DMS79 (cell line): ENCODE measurements at places on chromosomes 2 and 18.

GRCh38 chr2:213119061-213119809, 32.2 kb downstream of the IKZF2 start:
- no peak for DNase-seq

- no peak for DNase-seq
Measured at GRCh38 chr2:200156166-200156835, 150.2 kb upstream of the SPATS2L start.

DNA sequence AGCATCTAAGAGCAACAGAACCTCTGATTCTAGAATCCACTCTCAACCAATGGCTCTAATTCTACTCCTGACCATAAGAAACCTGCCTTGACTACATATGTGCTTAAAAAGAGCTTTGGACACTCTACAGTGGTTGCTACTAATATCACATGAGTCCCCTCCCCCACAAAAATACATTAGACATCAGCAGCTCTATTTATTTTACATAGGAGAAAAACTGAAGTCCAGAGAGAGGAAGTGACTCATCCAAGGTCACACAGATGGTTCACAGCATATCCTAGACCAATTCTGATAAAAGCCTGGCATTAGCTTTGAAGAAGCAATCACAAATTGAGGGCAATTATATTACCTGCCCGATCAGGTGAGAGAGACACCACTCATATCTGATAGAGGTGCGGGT, 49.8 kb downstream of the ALK start:
- DNase-seq = no peak

- no peak for DNase-seq
Measured at GRCh38 chr18:22378672-22379282, 38.9 kb downstream of the CTAGE1 start.

GRCh38 chr2:50018292-50018691, 864.0 kb upstream of the FSHR start:
- DNase-seq = no peak

DNA sequence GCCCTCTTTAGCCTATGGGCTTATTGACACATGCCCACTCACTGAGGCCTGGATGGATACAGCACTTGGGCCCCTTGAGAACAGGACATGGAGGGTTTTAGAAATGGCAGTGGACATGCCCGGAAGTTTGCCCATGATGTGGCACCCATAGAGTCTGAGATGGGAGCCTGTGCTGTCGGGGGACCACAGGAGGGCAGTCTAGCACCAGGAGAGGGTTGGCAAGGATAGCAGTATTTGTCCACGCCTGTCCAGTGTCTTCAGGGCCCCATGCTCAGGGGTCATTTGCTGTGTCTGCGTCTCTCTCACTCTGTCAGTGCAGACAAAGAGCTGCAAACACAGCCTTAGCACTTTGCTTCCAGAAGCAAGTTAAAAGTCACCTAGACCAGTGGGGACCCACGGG, 48.7 kb downstream of the IL1RL2 start:
- DNase-seq = no peak

- no peak for DNase-seq
Measured at GRCh38 chr2:62443886-62444285, 62.1 kb downstream of the TMEM17 start.

GRCh38 chr18:46641917-46642316, 15.1 kb downstream of the LOXHD1 start:
- no peak for DNase-seq

- DNase-seq = no peak
Measured at GRCh38 chr2:64326578-64327050, 127.3 kb upstream of the LGALSL start.

GRCh38 chr2:216636551-216637450, 3.6 kb downstream of the IGFBP2 start:
- DNase-seq = peak; percentile 43

DNA sequence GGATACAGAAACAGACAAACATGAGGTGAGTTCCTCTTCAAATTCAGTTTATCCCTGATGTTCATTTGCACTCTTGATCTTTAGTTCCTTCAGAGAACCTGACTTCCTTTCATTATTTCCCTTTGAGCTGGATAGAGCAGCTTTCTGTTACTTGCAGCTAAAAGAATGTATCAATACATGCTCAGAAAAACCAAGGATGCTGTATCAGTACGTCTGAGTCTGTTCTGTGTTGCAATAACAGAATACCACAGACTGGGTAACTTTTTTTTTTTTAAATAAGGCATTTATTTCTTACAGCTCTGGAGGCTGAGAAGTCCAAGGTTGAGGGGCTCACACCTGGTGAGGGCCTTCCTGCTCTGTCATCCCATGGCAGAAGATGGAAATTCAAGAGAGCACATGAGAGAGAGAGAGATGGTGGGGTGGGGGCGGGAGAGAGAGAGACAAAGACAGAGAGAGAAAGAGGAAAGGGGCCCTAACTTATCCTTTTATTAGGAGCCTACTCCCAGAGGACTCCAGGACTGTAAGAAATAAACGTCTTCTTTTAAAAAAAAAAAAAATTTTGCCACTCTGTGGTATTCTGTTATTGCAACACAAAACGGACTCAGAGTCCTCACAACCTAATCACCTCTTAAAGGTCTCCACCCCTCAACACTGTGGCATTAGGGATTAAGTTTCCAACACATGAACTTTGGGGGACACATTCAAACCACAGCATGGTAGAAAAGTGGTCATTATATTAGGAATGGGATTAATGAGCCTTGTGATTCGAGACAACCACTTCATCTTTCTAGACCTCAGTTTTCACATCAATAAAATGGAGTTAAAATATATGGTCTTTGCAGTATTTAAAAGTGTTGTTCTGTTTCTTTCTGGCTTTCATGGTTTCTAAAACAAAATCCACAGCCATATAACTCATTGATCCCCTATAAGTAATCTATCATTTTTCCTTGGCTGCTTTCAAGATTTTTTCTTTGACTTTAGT, 18.4 kb upstream of the SELENOI start:
- DNase-seq = no peak
